ENCODE measurements at places on chromosomes 3 and 15.

DNA sequence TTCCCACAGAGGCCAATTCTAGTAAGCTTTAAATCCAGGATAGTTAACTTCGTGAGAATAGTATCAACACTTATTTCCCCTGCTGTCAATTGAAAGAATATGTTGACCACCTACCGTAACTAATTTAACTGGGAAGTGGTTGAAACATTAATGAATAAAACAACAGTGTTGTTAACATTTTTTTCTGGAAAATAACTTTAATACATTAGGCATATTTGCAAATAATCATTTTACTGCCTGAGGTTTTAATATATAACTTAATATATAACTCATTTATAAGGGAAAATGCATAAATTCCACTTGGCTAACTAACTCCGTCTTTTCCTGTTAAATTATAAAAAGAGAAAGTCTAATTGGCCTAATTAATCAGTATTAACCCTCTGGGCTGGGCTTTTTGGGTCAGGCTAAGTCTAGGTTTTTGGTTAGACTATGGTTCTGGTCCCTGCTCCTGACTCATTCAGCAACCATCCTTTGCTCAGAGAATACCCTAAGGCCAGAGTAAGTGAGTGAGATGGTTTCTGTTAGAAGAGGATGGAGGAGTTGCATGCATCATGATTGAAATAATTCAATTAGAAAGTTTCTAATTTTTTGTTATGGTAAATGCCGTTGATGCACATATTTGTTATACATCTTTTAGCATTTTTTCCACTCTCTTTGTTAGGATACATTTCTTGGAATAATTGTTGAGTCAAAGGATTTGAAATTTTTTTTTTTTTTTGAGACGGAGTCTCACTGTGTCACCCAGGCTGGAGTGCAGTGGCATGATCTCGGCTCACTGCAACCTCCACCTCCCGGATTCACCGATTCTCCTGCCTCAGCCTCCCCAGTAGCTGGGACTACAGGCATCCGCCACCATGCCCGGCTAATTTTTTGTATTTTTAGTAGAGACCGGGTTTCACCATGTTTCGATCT is 10.8 kb upstream of the SKIL start:
- no peak for DNase-seq

DNA sequence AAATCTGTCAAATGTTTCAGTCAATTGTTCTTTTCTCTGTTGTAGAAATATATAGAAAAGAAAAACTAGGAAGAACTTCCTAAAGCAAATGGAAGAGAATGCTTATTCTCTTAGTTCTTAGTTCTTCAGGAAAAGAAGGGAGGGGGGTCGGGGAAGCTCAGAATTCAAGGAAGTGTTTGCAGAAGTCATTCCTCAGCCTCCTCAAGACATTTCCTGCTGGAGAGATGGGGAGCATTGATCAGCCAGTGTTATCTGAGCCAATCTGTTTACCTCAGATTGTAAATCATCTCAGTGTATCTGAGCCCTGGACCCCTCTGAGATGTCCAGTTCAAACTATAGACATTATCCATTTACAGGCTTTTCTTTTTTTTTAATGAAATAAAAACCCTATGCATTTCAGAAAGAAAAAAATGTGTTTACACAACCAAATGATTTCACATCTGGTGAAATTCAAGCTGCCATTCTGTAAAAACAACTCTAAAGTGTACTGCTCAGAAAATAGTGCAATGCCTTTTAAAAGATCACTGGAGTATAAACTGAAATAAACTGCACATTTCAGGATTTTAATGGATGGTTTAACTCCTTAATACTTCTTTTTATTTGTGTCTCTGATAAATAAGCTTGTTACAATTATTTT is 460.7 kb downstream of the ROBO1 start:
- DNase-seq: no peak

DNA sequence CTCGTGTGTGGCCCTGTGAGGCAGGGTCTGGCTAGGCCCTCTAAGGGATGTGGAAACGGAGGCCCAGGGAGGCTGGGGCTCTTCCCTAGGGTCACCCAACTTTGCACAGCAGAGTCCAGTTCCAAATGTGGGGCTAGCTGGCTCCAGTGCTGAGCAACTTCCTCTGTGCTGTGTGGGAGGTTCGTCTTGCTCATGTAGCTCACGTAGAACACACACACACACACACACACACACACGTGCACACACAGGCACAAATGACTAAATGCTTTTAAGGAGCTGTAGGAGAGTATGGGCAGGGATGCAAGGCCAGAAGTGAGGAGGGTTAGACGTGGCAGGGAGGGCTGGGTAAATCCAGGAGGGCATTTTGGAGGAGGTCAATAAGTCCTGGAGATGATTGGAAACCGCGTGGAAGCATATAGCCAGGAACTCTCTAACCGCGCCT is 213.8 kb downstream of the RPLP1 start:
- DNase-seq: no peak

- DNase-seq: no peak
Measured at GRCh38 chr3:54014067-54014466, 108.3 kb upstream of the CACNA2D3 start.

- no peak for DNase-seq
Measured at GRCh38 chr15:48548455-48548854, 97.1 kb downstream of the FBN1 start.

GRCh38 chr3:128492671-128493569 is at the start of gene GATA2:
TSS of gene GATA2 (minus strand) at chr3:128493201. CDS start at chr3:128487031, 6,170 bp downstream.
- no peak for DNase-seq
